Frontal cortex (tissue), 4 donors: ENCODE measurements at places on chromosomes 12 and 14. TPM values are rescaled to one million over a fixed set of nuclear protein-coding genes. Genes with fewer than 3 reads are reported as not detected.

DNA sequence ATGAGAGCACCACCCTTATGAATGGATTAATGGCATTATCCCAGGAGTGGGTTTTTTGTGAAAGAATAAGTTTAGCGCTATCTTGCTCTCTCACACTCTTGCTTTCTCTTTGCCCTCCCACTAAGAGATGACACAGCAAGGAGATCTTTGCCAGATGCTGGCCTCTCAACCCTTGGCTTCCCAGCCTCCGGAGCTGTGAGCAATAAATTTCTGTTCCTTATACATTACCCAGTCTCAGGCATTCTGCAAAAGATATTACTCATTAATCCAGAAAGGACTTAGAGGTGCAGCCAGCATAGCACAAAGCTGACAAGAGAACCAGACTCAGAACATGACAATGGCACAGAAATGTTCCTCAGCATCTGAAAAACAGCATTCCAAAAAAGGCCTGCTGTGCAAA lies 190.6 kb downstream of the ITPR2 start:
- no peak for DNase-seq

DNA sequence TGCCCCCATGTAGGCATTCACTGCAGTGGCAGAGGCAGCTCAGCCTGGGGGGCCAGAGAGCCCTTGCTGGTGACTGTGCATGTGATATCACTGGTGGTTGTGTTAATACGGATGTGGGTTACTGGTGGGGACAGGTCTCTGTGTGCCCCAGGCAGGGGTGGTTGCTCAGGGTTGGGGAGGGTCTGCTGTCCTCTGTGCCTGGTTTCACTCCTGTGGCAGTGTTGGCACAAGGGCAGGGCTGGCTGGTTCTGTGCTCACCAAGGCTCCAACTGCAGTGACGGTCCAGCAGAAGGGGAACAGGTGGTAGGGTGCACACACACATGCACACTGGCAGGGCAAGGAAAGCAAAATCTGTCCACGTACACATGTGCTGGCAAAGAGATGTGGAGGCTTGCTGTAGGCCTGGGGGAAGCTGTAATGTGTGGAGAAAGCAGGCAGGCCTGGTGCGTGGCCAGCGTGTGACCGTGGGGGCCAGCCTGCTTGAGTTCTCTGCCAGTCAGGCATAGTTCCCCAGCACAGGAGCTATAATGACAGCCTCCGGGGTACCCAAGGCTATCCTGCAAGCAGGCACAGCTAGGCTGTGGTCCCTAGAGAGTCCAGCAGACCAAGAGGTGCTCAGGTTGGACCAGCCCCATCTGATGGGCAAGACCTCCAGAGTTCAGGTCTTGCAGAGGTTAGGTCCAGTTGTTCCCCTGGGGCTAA lies 254.6 kb downstream of the FBXL14 start:
- no peak for DNase-seq

- DNase-seq: no peak
Measured at GRCh38 chr14:70597731-70598130, 2.7 kb downstream of the MED6 start.

DNA sequence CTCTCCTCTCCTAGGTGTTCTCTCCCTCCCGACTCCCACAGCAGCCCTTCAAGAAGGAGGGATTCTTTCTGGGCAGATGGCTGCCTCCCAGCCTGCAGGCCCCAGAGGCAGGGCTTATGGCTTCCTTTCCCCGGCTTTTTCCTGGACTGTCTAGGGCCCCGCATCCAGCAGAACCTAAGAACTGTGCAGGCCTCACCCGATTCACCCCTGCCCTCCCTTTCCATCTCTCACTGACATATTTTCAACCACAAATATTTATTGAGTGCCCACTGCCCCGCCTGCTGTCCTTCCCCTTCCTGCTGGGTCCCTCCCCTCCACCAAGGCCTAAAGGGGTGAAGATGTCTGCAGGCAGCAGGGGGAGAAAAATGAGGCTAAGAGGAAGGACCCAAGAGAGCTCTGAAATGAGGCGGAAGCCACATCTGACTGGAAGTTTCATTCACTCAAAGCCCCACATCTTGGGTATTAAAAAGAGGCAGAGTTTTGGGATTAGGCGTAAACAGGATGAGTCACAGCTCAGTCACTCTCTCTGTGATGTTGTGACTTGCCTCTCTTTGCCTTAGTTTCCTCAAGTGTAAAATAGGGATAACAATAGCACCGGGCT lies 2.9 kb downstream of the SCNN1A start:
- DNase-seq: no peak

- DNase-seq: no peak
Measured at GRCh38 chr12:55717011-55718007, 1.5 kb downstream of the BLOC1S1 start.

- no peak for DNase-seq
Measured at GRCh38 chr12:98154850-98155249, 360.5 kb upstream of the TMPO start.

DNA sequence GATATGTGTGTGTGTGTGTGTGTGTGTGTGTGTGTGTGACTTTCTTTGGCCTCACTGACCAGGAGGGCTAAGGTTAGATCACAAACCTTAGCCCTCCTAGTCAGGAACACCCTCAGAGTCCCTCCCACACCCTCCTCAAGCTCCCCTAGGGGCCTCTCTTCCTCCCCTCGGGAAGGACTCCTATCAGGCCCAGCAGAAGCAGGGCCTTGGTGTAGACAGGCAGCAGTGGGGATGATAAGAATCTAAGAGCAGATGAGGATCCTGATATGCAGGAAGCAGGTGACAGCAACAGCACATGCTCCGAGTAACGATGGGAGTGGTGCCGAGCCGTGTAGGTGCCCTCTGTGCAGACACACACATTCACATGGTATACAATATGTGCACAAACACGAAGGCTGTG lies 20.7 kb downstream of the PLEK2 start:
- DNase-seq: no peak

DNA sequence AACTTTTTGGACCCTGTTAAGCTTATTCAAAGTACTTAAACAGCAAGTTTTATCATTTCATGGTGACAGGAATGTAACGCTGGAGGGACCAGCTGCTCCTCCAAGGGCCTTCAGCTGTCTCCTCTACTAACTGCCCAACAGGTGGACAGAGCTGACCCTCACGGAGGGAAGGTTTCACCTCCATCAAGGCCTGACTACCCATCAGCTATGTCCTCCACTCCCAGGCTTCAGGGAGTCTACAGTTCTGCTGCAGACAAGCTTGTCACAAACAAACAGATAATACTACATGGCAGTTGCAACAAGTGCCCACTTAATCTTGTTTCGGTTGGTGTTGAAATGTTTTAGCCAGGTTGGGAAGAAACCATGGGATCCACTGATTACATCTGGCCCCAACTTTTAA lies 175.1 kb downstream of the TTC7B start:
- DNase-seq: no peak

DNA sequence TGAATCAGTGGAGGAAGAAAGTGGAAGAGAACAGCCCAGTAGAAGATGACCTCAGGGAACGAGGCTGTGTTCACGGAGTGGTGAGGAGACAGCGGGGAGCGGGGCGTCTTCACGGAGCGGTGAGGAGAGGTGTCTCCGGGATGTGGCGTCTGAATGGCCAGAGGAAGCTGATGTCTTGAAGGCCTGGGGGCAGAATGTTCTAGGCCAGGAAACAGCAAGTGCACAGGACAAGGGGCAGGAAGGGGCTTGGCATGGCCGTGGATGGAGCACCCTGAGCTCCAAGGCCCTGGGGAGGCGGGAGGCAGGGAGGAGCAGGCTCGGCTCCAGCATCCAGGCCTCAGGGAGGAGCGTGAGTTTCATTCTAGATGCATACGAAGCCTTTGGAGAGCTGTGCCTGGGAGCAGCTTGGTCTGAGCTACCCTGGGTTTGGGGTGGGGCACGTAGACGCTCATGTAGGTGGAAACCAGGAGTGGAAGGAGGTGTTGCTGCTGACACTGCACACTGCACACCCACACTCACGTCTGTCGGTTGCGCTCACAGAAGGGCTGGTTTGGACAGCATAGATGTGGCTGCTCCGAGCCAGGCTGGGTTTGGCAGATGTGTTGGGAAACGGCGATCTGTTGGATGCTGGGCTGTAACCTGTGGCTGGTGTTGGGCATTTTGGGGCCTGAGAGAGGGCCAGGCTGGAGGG lies 131.6 kb downstream of the ADGRD1 start:
- no peak for DNase-seq

DNA sequence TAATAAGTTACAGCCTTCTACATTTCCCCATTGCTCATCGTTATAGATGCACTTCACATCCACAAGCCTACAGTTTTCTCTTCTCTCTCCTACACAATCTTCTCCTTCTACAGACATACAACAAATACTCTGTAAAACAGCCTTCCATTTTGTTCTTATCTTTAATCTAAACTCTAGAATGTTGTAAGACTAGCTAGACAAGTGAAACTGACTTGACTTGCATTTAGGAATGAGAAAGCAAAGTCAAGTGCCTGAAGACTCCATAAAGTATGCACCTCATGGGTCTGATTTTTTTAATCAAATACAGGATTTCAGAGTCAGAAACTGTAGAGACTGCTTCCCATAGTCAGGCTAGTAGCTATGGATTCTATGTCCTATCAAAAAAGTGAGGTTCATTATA lies 190.3 kb downstream of the KLHL28 start:
- DNase-seq: no peak

DNA sequence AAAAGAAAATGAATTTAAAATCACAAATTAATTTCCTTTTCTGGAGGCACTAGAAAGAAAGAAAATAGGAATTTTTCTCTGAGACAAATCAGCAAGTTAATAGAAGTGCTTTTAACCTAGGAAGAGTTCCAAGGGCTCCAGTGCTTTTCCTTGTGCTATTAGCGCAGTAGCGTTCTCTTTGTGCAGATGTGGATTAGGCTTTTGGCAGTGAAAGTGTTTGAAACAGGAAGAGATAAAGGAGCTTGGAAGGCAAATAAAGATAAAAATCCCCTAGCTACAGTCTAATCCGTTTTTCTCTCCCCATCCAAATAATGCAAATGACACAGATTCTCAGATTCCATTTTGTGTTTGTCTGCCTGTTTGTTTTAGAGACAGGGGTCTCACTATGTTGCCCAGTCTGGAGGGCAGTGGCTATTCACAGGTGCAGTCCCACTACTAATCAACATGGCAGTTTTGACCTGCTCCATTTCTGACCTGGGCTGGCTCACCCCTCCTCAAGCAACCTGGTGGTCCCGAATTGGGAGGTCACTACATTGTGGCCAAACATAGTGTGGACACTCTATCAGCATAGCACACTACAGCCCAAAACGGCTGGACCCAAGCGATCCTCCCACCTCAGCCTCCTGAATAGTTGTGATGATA lies 166.1 kb downstream of the PAWR start:
- no peak for DNase-seq

GRCh38 chr14:70045310-70045709 lies 143.4 kb downstream of the SLC8A3 start:
- DNase-seq: no peak

DNA sequence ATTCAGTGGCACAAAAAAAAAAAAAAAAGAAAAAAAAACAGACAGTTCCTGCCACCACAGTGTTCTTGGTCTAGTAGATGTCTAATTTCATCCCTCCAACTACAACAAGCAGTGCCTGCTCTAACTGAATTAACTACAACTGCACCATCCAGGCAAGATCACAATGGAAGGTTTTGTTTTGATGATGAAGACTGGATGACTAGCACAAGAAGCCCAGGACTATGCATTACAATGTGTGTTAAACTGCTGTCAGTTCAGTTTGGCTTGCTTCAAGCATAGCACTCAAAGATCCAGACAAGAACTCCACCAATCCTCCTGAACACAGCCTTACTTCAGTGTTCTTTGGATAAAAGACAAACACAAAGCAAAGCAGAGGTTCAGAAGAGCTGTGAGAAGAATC lies 279.9 kb downstream of the GRIN2B start:
- no peak for DNase-seq

GRCh38 chr14:66237741-66238140 lies 248.4 kb upstream of the CCDC196 start:
- no peak for DNase-seq

- DNase-seq: no peak
Measured at GRCh38 chr12:71460850-71461609, 21.4 kb downstream of the LGR5 start.

DNA sequence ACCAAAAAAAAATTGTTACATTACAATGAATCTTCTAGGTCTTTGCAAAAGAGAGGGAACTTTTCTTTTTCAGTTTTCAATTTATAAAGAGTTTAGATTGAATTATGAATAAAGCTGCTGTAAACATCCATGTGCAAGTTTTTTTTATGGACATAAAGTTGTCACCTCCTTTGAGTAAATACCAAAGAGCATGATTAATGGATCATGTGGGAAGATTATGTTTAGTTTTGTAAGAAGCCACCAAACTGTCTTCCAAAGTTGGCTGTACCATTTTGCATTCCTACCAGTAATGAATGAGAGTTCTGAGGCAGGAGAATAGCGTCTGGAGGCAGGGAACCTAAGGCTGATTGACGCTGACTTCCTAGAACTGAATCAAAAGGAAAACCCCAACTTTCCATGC lies 30.2 kb downstream of the LEMD3 start:
- DNase-seq: no peak

The RNASE7 gene
- total RNA-seq: not detected

The APOF gene
- total RNA-seq: not detected

The ZNF385A gene
- 1.2 TPM for total RNA-seq

The CCDC196 gene
- not detected for total RNA-seq

The EAPP gene
- 78.3 TPM for total RNA-seq

The ATL1 gene
- total RNA-seq: 95.8 TPM

The TSPAN8 gene
- total RNA-seq: not detected
